ENCODE measurements at places on chromosomes 7 and 10.

DNA sequence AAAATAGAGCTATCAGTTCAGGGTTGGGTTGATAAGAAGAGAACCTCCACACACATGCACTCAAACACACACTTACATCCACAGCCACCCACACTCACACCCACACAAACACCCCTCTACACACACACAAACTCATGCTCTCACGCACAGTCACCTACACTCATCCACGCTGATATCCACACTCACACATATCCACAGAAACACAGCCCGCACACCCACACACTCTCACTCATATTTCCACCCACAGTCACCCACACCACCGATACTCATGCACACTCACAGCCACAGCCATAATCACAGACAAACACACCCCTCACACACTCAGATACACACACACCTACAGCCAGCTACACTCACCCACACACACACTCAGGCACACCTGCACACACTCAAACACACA lies 333.0 kb upstream of the TPK1 start:
- no peak for DNase-seq

- DNase-seq = no peak
These were observed 71.1 kb upstream of the SLC39A12 start for GRCh38 chr10:17880601-17881000.

DNA sequence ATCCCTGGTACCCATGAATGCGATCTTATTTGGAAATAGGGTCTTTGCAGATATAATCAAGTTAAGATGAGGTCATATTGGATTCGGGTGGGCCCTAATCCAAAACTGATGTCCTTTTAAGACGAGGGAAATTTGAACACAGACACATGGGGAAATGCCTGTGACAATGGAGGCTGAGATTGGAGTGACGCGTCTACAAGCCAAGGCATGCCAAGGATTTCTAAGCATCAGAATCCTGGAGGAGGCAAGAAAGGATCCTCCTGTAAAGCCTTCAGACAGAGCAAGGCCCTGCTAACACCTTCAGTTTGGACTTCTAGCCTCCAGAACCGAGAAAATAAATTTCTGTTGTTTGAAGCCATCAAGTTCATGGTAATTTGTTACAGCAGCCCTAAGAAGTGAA lies 18.5 kb downstream of the PARP12 start:
- no peak for DNase-seq

DNA sequence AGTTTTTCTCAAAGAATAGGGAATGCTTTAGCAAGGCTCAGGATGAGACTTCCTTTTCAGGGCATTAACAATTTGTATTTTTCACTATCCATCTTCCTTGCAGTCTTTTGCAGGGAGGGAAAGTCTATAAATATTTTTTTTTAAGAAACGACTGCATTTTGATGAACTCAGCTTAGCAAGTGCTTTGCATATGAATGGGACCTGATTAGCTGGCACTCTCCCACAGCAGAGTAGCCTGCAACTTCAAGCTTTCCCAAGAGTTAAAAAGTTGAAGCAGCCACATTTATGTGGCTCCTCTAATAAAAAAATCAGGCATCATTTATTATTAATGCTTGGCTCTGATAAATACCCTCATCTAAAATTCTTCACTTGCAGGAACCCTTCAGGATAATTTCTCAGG lies 134.0 kb downstream of the GRID1 start:
- no peak for DNase-seq

- DNase-seq = peak; percentile 52
These were observed 91.5 kb upstream of the LRRC4 start for GRCh38 chr7:128122576-128123290.

GRCh38 chr10:126022841-126023240 lies 126.5 kb downstream of the FANK1 start:
- DNase-seq = no peak

GRCh38 chr7:27031289-27032172 lies 64.3 kb downstream of the HOXA1 start:
- peak; percentile 50 for DNase-seq

DNA sequence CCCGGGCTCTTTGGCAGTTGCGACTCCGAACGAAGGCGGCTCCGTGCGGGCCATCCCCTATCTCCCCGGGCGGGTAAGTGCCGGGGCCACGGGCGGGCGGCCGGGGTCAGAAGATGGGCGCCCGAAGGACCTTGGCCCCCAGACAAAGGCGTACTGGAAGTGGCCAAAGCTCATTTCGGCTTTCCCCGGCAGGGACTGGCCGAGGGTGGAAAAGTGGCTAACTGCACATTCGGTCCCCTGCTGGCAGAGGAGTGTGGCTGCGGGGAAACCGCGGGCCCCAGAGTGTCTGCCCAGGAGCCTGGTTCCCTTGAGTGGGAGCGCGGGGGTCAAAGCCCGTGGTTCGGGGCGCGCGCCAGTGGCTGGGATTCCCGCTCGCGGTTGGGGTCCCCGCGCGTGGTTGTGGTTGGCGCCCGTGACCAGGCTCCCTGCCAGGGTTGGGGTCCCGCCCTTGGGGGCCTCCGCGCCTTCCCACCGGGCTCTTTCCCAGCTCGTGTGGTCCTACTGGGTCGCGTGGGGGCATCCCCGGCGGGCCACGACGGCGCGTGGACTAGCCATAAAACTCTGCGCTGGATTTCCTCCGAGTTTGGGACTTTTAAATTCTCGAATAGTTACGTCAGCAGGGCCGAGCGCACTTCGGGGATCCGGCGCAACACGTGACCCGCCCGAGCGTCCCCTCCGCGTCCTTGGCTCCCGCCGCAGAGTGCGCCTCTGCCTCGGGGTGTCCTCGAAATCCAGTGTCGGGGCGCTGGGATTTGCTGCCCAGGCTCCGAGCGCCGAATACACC lies 124.4 kb downstream of the TACC2 start:
- DNase-seq = peak; percentile 33

DNA sequence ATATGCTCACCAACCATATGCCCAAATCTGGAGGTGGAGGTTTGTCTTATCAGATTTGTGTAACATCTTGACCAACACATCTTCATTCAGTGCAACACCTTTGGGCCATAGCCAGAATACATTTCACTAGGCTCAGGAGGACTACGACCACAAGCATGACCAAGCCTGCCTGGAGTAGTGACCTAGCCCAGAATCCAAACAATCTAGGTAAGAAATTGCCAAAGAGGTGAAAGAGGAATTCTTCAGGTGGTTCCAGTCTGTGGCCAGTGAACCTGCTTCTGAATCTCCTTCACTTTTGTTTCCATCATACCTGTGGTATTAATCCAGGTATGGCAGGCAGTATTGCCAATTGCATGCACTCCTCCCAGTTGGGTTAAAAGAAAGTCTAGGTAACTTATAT lies 112.8 kb upstream of the RAB18 start:
- no peak for DNase-seq

GRCh38 chr7:134058980-134059379 lies 68.2 kb upstream of the LRGUK start:
- peak; percentile 23 for DNase-seq

GRCh38 chr7:125130173-125130572 lies 200.5 kb upstream of the POT1 start:
- DNase-seq = no peak

GRCh38 chr10:11147722-11148121 lies 130.1 kb downstream of the CELF2 start:
- DNase-seq = peak; percentile 48

DNA sequence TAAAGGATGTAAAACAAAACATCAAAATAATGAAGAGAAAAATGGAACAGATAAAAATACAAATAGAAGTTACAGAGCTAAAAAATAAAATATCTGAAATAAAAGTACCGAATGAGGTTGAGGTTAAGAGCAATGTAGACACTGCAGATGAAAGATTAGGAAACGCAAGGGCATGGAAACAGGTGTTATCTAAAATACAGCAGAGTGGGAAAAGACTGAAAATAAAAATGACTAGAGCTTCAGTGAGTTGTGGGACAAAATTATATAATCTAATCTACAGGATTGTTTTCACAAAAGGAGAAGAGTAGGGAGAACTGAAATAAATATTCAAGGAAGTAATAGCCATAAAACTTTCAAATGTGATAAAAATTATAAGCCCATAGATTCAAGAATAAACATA lies 123.8 kb downstream of the PTEN start:
- no peak for DNase-seq

GRCh38 chr7:154345093-154345492 lies 292.9 kb downstream of the DPP6 start:
- DNase-seq = no peak

GRCh38 chr10:101287183-101287996 lies 58.1 kb upstream of the LBX1 start:
- no peak for DNase-seq

DNA sequence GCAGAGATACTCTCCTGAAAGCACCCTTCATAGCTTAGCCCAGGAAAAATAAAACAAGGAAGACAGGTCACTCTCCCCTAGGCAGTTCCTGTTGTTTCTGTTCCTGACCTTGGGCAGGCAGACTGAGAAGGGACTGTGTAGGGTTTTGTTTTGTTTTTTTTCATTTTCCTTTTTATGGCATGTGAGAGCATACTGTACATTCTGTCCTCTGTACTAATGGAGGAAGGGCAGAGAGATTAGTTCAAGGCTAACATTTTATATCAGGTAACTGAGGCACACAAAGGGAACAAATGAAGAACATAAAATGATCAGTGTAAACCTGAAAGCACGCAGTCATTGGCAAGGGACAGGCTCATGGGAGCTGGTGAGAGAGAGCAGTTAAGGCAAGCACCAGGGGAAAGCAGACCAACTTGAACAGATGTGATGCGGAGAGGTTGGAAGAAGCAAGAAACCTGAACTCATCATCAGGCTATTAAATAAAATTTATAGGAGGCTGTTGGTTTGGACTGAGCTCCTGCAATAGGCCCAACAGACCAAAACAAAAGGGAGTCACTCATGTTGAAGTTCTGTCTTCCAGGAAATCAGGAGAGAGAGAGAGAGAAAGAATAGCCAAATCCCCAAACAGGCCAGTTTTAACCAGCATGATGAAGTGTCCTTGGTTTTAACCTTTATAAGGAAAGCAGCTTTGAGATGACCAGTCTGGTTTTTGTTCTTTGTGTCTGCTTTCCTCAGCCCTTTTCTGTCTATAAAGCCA lies 34.1 kb upstream of the PDCD4 start:
- no peak for DNase-seq

DNA sequence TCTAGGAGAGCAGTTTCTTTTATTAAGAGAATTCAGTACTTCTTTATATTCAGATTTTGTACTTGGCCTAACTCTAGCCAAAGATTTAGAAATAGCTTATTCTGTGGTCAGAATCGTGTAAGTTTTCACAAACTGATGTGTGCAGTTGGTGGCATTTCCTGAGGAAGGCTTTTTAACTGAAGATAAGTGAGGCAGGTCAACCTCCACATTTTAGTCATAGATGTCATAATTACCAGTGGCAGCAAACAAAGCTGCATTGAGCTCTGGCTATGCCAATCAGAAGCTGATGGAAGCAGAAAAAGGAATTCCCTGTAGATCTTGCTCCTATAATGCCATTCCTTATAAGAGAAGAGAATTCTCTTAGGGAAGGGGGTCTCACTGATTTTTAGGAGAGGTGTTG lies 141.3 kb upstream of the SP8 start:
- DNase-seq = no peak

GRCh38 chr10:81708929-81709328 lies 166.1 kb upstream of the NRG3 start:
- DNase-seq = no peak

- DNase-seq = no peak
These were observed 31.1 kb upstream of the ADD3 start for GRCh38 chr10:109976681-109977080.

- no peak for DNase-seq
These were observed 21.3 kb upstream of the HERPUD2 start for GRCh38 chr7:35716038-35716803.

DNA sequence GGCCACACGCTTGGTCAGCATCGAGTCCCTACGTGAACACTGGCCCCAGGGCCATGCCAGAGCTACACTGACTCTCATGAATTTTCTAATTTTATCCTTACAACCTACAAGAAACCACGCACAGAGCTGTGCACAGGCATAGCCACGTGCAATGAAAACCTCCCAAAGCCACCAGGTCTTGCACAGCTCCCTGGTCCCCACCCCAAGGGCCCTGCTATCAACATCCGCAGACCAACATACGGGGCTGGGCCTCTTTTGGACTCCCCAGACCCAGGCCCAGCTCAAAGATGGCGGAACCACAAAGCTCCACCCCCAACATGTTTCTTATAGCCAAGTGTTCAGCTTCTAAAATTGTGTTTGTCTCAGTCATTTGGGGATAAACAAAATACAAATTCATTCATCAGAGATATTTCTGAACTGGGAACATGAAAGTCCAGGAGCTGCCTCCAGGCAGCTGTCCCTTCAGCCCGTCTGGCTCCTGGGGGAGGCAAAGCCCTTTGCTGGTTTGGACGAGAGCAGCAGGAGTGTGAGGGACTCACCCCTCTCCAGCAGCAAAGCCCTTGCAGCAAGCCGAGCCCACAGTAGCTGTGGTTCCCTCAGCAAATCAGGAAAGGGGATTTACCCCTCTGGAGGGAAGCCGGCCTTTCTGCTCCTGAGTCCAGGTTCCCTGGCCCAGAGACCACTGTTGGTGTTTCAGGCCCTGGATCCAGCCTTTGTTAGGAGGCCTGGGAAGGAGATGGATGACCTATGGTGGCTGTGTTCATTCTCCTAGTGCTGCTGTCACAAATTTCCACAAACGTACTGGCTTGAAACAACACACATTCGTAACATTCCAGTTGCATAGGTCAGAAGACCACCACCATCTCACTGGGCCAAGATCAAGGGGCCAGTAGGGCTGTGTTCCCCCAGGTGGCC lies 75.1 kb downstream of the OAT start:
- DNase-seq = no peak

GRCh38 chr10:123068087-123068853 lies 59.5 kb downstream of the ACADSB start:
- DNase-seq = no peak

GRCh38 chr10:34522546-34522945 lies 292.6 kb downstream of the PARD3 start:
- peak; percentile 35 for DNase-seq

DNA sequence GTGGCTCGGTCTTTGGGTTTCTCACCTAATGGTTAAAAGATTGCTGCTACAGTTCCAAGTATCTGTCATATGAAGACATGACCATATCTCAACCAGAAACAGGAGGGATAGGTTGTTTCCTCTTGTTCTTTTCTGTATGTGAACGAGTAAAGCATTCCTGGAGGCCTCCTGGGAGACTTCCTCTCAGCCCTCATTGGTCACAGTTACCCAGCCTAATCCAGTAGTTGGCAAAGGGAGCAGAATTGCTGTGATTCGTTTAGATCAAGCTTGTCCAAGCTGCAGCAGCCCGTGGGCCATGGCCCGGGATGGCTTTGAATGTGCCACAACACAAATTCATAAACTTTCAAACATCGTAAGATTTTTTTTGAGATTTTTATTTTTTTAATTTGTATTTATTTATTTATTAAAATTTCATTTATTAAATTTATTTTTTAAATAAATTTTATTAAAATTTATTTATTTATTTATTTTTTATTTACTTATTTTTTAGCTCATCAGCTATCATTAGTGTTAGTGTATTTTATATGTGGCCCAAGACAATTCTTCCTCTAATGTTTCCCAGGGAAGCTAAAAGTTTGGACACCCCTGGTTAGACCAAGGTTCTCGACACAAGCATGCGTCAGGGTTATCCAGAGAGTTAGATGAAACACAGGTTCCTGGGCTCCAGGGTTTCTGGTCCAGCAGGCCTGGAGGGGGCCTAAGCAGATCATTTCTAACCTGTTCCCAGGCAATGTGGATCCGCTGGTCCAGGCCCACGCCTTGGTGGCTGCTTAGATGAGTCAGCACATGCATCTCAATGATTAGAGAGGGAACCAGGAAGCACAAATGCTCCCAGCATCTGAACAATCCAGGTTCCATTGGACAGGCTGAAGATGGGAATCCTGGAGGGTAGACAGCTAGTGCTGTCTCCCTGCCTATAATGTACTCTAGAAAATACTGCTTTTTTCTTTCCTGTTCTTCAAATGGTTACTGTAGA lies 25.6 kb downstream of the CDC123 start:
- no peak for DNase-seq
